ENCODE measurements at places on chromosomes 2 and 18.

DNA sequence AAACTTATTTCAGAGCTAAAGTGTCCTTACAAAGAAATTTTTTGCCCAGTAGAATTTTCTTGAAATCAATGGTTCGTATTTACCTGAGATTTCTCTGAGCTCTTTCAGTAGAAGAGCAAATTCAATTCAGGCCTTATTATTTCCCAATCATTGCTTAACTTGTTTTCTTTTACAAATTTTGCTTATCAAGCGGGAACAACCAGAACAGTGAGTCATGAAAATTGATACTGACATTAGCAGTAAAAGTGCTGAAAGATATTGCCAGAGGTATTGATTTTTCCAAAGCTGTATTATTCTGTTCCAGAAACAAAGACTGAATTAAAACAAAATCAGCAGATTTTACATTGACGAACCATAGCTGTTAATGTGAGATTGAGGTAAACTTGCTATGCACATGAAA lies 10.1 kb upstream of the RIOK3 start:
- DNase-seq: no peak

- DNase-seq: no peak
Observed at GRCh38 chr2:241903121-241904010, 33.8 kb downstream of the RTP5 start.

- no peak for DNase-seq
Observed at GRCh38 chr2:37876227-37876626, 48.9 kb upstream of the RMDN2 start.

DNA sequence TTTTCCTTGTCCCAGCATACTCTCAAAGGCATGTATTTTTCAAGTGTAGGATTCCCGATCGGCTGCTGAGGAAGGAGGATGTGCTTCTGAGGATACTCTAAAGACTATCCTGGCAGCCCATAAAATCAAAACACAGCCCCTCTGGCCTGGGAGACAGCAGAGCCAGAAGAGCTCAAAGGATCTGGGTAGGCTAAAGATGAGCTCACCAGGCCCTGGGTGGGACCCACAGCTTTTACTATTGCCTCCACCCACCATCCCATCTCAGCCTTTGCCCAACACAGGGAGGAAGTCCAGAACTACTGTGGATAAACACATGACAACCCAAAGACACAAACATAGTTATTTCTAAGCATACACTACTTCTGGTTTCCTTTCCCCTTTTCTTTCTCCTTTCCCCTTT lies 79.1 kb upstream of the ZFP36L2 start:
- DNase-seq: no peak
